ENCODE measurements at places on chromosomes 4 and X. TPM values are rescaled to one million over a fixed set of nuclear protein-coding genes. Genes with fewer than 3 reads are reported as not detected.

IL3RA gene
- not detected for total RNA-seq

OPRPN gene
- not detected for total RNA-seq

GRCh38 chrX:17968367-17968766 is 107.3 kb upstream of the RAI2 start:
- no peak for DNase-seq

- no peak for DNase-seq
These were observed 137.8 kb upstream of the DUSP21 start for GRCh38 chrX:44705817-44706551.

- no peak for DNase-seq
These were observed 62.3 kb upstream of the SCRG1 start for GRCh38 chr4:173461170-173461569.

- DNase-seq, result no peak
These were observed 77.7 kb downstream of the OPHN1 start for GRCh38 chrX:68355629-68355920.

GRCh38 chr4:149223659-149224058 is 592.0 kb downstream of the IQCM start:
- DNase-seq, result no peak

DNA sequence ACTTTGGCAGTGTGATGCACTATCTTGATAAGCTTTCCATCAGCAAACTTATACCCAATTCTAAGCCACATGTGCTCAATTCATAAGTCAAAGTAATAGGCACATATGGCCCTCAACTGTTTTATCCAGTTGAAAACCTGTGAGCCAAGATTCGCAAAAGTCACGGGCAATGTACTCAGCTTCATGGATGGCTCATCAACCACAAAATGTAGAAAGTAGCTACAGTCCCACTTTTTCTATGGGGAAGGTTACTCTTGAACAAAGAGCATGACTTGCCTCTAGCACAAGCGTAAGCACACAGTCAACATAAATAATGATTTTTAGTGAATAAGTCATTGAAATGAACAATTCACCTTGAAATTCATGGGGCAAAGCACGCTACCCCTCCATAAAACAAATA is 25.1 kb upstream of the DDX53 start:
- DNase-seq, result no peak
